Naive thymus-derived CD8-positive, alpha-beta T cell (primary cell): ENCODE measurements at places on chromosomes 2 and 18. TPM values are rescaled to one million over a fixed set of nuclear protein-coding genes. Genes with fewer than 3 reads are reported as not detected.
A peak's percentile ranks its signal among the peaks of the same experiment; 100 is the strongest.

GRCh38 chr2:64852771-64853241 is 136.4 kb upstream of the SLC1A4 start:
- DNase-seq, result no peak
- no peaks in the 10 kb centered on the region for H3K36me3 ChIP-seq
- no peak overlapping the region for H3K4me3 ChIP-seq
- H3K27me3 ChIP-seq, result no peaks in the 10 kb centered on the region
- no peaks in the 10 kb centered on the region for H3K4me1 ChIP-seq

GRCh38 chr2:50956886-50957285 is 75.0 kb downstream of the NRXN1 start:
- no peaks in the 10 kb centered on the region for H3K27me3 ChIP-seq
- H3K27ac ChIP-seq, result no peak overlapping the region
- no peak for DNase-seq
- H3K4me3 ChIP-seq, result no peak overlapping the region

Gene OR6B3
- polyA plus RNA-seq, result not detected

Gene DTNA
- polyA plus RNA-seq, result not detected

Gene IL36G
- not detected for polyA plus RNA-seq

- H3K4me3 ChIP-seq, result no peak overlapping the region
- no peaks in the 10 kb centered on the region for H3K36me3 ChIP-seq
- H3K27ac ChIP-seq, result no peak overlapping the region
- DNase-seq, result no peak
Measured at GRCh38 chr18:54606835-54607212, 15.8 kb downstream of the DYNAP start.

- H3K36me3 ChIP-seq, result no peaks in the 10 kb centered on the region
- no peak for DNase-seq
- H3K27ac ChIP-seq, result no peak overlapping the region
- H3K4me3 ChIP-seq, result no peak overlapping the region
- no peaks in the 10 kb centered on the region for H3K27me3 ChIP-seq
Measured at GRCh38 chr2:38274286-38275276, 102.5 kb downstream of the ATL2 start.

DNA sequence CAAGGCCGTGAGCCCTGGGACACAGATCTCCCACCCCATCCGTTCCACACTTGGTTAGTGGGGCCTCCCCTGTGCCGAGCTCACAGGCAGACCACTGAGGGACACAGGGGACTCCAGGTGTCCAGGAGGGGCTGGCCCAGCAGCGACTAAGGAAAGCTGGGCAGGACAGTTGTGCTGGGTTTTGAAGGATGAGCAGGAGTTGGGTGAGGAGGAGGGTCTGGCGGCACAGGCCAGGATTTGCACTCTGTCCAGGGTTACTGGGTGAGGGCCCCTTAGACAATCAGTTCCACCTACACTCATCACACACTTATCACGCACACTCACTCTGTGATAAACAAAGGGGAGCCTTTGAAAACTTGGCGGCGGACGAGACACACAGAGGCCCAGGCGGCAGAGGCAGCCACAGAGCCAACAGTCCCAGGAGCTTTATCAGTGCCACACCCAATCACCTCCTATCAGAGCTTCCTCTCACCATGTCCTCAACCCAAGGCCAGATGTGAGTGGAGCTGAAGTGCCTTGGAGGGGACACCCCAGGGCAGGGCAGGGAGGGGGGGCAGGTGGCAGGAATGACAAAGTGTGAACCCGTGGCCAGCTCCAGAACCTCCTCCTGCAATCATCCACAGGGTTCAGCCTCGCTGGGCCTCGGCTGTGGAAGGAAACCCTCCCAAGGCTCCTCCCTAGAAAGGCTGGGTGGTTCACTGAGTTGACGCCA is 26.6 kb downstream of the BIN1 start:
- peak; percentile 11 for DNase-seq
- H3K27ac ChIP-seq, result peak overlapping the region; percentile 97
- no peaks in the 10 kb centered on the region for H3K36me3 ChIP-seq
- peak overlapping the region; percentile 91 for H3K4me3 ChIP-seq
- H3K4me1 ChIP-seq, result peaks cover 61% of the 10 kb centered on the region
- H3K27me3 ChIP-seq, result no peaks in the 10 kb centered on the region

- H3K4me3 ChIP-seq, result no peak overlapping the region
- no peak overlapping the region for H3K27ac ChIP-seq
- H3K27me3 ChIP-seq, result peaks cover 3% of the 10 kb centered on the region
- H3K4me1 ChIP-seq, result peaks cover 7% of the 10 kb centered on the region
- no peak for DNase-seq
- no peaks in the 10 kb centered on the region for H3K36me3 ChIP-seq
Measured at GRCh38 chr2:239610457-239611221, 209.8 kb upstream of the HDAC4 start.

GRCh38 chr18:62715759-62716615 is 646 bp downstream of the PHLPP1 start:
- H3K4me3 ChIP-seq, result peak overlapping the region; percentile 78
- H3K27me3 ChIP-seq, result no peaks in the 10 kb centered on the region
- H3K4me1 ChIP-seq, result peaks cover 10% of the 10 kb centered on the region
- H3K36me3 ChIP-seq, result no peaks in the 10 kb centered on the region
- DNase-seq, result peak; percentile 44

DNA sequence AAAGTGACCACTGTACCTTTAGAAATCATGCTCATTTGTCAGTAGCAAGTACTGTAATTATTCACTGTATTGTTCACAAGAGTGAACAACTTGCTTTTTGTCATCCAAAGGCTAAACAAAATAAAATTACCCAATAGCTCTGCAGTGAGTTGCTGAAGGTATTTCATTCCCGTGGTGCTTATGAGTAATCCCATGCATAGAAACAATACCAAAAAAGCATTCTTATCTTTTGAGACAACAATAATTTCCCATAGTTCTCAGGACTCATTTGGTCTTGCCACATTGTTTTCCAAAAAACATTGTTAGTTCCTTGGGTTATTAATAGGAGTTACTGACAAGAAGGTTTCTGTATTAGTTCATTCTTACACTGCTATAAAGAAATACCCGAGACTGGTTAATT is 503.2 kb upstream of the FAM98A start:
- no peaks in the 10 kb centered on the region for H3K4me1 ChIP-seq
- H3K36me3 ChIP-seq, result no peaks in the 10 kb centered on the region
- no peak overlapping the region for H3K4me3 ChIP-seq
- peaks cover 12% of the 10 kb centered on the region for H3K27me3 ChIP-seq
- no peak for DNase-seq

GRCh38 chr2:153986488-153987229 is 114.9 kb downstream of the GALNT13 start:
- no peak for DNase-seq
- no peaks in the 10 kb centered on the region for H3K36me3 ChIP-seq
- no peak overlapping the region for H3K4me3 ChIP-seq
- no peak overlapping the region for H3K27ac ChIP-seq

GRCh38 chr2:237315170-237315828 is 98.7 kb downstream of the COL6A3 start:
- no peaks in the 10 kb centered on the region for H3K36me3 ChIP-seq
- no peak overlapping the region for H3K4me3 ChIP-seq
- no peaks in the 10 kb centered on the region for H3K4me1 ChIP-seq

DNA sequence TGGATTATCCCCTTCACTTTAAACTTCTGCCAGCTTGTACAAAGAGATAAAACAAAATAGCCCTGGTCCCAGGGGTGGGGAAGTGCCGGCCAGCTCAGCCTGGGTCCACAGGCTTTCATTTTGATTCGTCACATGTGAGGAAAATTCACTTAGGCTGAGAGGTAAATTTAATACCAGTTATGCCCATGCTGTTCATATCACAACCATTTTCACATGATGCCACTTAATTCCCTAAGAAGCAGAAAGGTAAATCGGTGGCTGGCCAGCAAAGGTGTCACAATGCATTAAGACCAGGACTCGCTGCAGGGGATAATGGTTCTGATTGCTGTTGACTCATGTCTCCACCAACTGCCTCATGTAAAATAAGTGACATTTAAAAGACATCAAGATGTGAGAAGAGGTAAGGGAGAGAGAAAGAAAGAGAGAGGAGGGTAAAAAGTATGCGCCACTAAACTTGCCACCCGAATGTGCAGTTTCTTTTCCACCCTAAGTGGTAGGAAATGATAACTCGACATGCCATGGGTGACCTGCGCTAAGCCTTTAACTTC is 261.0 kb upstream of the SIX3 start:
- H3K36me3 ChIP-seq, result peaks cover 7% of the 10 kb centered on the region
- no peak overlapping the region for H3K4me3 ChIP-seq
- DNase-seq, result no peak
- no peak overlapping the region for H3K27ac ChIP-seq
- no peaks in the 10 kb centered on the region for H3K27me3 ChIP-seq
- H3K4me1 ChIP-seq, result peaks cover 2% of the 10 kb centered on the region

Gene DCC
- not detected for polyA plus RNA-seq

DNA sequence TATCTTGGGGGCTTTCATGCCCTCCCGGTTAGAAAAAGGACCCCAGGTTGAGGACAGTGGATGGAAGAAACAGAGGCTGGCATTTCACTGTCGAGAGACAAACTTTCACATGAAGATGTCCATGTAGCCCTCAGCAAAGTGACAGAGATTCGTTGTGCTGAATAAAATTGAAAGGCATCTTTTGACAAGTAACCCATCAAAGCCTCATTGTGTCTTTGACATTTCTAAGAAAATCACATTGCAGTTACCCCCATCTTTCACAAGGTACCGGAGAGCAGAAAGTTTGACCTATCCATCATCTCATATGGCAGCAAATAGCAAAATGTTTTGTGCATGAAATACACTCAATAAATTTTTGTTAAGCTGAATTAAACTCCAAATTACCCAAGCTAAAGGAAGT is 2.0 kb upstream of the MBP start:
- peaks cover 5% of the 10 kb centered on the region for H3K36me3 ChIP-seq
- H3K27me3 ChIP-seq, result no peaks in the 10 kb centered on the region
- H3K27ac ChIP-seq, result peak overlapping the region; percentile 94

DNA sequence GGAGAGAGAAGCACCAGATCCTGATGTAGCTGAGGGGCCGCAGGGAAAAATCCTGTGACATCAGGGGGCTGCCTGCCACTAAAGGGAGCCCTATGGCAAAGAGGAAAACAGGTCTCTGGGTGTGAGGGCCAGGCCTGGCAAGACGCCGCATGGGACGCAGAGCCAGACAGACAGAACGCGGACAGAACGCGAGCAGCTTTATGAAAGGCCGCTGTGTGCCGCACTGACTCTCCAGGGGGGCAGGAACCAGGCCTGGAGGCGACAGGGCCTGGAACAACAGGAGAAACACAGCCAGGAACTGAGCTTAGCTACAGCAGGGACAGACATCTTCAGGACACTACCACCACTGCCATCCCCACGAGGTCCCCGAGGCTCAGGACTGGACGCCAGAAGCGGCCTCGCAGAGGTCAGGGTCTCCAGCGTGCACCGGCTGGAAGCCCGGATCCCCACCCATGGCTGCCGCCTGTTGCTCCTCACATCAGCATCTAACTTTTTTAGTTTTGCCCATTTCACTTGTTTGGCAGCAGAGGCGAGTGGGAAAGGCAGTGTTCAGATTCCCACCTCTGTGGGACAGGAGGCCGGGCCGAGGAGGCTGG is 131.6 kb downstream of the VAPA start:
- no peak overlapping the region for H3K4me3 ChIP-seq
- no peaks in the 10 kb centered on the region for H3K36me3 ChIP-seq
- H3K4me1 ChIP-seq, result no peaks in the 10 kb centered on the region
- peaks cover 12% of the 10 kb centered on the region for H3K27me3 ChIP-seq
- H3K27ac ChIP-seq, result no peak overlapping the region
- no peak for DNase-seq

DNA sequence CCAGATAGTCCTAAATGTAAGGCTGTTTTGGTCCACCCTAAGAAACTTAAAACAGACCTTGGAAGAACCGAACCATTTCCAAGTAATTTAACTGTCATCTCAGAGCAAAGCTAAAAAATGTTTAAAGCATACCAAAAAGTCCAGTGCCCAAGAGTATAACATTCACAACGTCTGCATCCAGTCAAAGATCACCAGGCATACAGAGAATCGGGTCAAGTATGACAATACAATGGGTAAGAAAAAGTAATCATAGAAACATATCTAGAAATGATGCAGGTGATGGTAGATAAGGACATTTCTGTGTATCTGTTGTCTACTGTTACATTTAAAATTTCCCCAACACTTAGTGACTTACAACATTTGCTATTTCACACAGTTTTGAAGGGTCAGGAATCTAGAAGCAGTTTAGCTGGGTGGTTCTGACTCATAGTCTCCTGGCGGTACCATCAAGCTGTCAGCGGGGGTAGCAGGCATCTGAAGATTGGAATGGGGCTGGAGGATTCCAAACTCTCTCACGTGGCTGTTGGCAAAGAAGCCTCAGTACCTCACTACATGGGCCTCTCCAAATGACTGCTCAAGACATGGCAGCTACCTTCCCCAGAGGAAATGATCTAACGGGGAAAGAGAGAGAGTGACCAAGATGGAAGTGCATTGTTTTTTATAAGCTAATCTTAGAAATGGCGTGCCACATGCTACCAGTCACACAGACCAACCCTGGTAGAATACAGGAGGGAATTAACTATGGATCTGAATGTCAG is 36.6 kb upstream of the DYNC2LI1 start:
- no peak overlapping the region for H3K4me3 ChIP-seq
- DNase-seq, result no peak
- H3K27ac ChIP-seq, result no peak overlapping the region
- no peaks in the 10 kb centered on the region for H3K4me1 ChIP-seq
